ENCODE measurements at places on chromosomes 3 and 15. TPM values are rescaled to one million over a fixed set of nuclear protein-coding genes. Genes with fewer than 3 reads are reported as not detected.

Gene SNTN
- total RNA-seq: not detected

Gene SPSB4
- total RNA-seq: 1.0 TPM

Gene ST6GAL1
- total RNA-seq: 80.3 TPM

- no peak for DNase-seq
These were observed 5.2 kb downstream of the POLR2H start for GRCh38 chr3:184366619-184367289.

DNA sequence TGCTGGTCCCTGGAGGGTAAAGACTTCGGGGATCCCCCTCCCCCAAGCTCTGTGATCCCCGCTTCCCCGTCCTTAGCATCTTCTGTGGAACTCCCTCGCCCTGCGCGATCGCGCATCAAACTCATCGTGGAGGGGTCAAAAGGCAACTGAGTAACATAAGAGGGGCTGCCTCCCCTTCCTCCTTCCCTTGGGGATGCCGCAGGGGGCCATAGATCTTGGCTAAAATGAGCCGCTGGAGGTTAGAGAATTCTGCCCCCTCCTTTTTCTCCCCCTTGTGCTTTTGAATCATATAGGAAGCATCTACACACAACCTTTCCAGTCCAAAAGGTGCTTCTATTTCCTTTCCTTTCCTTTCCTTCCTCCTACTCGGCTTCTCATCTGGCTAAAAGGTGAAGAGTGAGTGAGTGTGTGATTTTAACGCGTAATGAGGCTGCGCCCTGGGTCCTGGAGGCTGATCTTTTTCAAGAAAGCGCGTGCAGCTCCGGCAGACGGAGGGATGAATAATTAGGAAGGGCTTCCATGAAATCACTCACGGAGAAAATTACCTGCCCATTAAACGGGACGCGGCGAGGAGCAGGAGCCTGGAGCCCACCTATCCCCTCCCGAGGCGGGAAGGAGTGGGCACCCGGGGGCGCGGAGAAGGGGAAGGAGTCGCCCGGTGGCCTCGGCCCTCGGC, 831 bp upstream of the ROBO2 start:
- DNase-seq: no peak

- DNase-seq: no peak
These were observed 11.2 kb upstream of the DUSP7 start for GRCh38 chr3:52067526-52067925.

- no peak for DNase-seq
These were observed 54.4 kb upstream of the EHHADH start for GRCh38 chr3:185308126-185308754.

DNA sequence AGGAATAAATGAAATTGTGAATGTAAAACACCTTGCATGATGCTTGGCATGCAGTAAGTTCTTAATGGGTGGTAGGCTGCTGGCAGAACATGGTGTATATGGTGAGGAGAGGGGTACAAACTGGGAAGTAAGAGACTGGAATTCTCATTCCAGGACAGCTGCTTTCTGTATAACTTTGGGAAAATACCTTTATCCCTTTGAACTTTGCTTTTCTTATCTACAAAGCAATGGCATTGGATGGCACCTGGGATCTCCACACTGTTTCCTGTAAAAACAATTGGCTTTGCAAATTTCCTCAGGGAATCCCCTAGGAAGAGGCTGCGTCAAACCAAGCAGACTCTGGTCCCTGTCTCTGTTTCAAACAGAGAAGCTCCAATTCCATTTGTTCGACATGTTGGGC, 100.7 kb upstream of the SLC4A7 start:
- DNase-seq: no peak

DNA sequence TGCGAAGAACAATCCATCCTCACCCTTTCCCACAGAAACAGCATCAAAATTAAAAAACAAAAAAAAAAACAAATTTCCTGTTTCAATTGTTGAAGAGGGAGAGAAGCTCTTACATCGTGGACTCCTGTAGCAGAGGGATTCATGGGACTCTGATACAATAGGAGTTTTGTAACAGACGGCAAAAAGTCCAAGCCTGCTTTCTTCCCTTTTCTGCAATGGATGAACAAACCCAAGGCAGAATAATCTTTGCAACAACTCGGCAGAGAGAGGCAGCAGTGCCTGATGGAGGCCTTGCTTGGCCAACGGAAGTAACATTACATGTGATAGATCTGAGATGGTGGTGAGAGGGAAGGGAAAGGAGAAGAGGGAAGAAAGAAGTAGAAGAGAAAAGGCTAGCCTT, 26.9 kb downstream of the CCR4 start:
- no peak for DNase-seq

Data from aorta (tissue), 5 donors.